ENCODE measurements at places on chromosomes 16 and 17.

- no peak for DNase-seq
Measured at GRCh38 chr16:88454523-88454947, 1.5 kb downstream of the ZFPM1 start.

DNA sequence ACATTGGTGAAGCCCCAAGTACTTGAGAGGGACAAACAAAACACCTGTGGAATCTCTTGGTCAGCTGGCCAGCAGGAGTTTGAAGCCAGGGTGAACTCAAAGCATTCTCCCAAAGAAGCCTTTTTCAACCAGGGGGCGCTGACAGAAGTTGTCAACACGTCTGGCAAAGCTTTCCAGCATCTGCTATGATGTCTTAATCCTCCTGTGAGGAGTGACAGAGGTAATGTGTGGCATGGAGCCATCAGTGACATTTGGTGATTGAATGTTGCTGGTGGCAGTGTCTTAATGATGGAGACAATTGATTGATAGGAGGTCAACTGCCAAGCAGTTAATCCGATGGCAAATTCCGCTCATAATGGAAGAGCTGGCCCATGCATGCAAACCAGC lies 257.6 kb upstream of the HSBP1 start:
- DNase-seq: no peak

DNA sequence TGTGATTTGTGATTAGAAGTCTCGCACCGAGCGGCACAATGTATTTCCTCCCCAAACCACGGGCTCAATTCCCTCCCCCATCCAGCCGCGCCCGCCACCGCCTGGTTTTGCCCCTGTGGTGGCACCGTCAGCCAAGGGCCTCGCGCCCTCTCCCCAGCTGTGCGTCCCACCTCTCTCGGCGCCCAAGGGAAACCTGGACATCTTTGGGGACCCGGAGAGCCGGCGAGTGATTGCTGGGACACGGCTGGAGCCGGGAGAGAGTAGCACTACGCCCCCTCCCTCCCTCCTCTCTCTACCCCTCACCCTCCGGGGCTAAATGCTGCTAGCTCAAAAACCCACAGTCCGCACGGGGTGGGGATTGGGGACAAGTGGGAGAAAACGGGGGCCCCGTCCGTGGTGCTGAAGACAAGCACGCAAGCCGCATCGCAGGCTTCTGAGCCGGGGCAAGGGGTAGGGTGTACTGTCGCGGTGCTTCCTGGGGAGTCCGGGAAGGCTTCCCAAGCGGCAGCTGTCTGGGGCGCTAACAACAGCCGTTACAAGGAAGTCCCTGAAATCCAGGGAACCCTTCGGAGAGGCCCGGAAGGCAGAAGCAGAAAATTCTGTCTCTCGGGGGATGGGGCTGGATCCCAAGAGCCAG lies 1.4 kb downstream of the CBLN1 start:
- DNase-seq: no peak

DNA sequence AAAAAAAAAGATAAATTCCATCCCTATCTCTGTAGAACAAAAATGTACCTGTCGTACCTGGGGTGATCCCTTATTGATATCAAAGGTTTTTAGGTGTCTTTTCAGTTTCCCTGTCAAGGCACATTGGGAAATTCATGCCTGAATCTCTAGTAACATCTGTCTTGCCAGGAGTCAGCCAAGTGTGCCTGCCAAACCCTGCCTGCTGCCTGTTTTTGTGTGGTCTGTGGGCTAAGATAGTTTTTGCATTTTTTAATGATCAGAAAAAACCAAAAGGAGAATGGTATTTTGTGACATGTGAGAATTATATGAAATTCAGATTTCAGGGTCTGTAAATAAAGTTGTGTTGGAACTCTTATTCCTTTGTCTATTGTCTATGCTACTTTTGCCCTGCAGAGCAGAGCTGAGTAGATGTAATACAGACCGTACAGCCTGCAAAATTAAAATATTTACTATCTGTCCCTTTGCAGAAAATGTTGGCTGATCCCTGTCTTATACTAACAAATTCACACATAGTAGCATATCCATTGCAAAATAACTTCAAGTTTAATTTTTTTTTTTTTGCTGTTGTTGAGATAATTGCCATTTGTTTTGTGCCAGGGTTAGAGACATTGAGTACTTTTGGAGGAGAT lies 13.0 kb upstream of the CHP2 start:
- DNase-seq: no peak

DNA sequence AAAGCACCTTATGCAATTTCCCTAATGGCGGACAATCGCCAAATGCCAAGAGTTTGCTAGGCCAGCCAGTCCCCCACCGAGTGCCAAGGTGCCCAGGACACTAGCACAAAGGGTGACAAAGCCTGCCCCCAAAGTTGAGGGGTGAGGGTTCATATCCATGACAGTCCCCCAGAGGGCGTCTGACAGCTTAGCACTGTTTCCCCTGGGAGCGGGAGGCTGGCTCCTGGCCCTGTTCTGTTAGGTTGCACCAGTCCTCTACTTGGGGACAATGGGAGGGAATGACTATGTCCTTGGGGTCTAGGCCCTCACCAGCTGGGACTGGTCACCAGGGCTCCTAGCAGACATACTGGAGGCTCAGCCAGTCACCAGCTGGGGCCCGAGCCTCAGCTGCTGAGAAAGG lies 66.9 kb downstream of the MYO18A start:
- no peak for DNase-seq

DNA sequence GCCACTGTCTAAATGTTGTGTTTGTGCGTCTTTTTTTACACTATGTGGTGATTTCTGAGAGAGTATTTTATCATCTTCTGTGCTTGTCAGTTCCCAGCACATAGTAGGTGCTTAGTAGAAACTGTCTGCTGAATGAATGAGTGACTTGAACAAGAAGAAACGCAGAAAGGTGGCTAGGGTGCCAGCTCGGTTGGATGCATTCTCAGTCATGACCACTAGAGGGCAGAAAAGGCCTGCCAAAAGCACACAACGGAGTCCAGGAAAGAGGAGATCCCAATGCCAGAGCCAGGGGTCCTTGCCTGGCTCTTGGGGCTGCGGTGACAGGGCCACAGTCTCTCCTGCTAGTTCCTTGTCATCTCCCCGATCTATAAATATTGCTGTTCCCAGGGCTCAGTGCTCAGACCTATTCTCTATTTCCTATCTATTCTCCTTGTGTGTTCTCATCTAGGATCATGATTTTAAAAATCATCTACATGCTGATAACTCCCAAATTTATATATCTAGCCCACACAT lies 57.3 kb upstream of the CCL1 start:
- DNase-seq: peak; percentile 49
